NCI-H526 treated with DMSO at 0.1 percent for 48 hours (cell line): ENCODE measurements at places on chromosomes 2 and 18.

DNA sequence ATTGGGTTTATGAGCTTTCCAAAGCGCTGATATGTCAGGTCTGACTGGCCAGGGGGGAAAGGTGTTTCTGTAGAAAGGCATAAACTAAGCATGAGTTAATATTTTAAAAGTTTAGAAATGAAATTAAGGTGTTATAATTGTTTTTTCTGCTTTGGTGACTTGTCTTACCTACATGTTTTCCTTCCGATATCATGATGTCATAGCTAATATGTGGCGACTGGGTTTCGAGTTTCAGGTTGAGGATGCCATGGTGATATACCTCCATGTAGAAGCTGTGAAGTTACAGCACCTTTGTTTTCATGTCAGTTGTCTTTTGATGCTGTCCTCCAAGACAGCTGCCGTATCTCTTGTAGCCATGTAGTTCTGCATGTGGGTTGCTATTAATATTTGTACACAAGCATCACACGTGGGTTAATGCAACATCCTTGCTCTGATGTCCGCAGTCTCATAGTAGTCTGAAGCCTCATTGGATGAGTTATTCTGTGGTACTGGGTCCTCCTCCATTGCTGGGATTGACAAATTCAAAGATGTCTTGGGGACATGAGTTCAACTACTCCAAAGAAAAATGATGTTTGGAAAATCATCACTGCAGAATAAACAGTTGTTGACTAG is 230.6 kb downstream of the PRKCE start:
- no peak for DNase-seq

DNA sequence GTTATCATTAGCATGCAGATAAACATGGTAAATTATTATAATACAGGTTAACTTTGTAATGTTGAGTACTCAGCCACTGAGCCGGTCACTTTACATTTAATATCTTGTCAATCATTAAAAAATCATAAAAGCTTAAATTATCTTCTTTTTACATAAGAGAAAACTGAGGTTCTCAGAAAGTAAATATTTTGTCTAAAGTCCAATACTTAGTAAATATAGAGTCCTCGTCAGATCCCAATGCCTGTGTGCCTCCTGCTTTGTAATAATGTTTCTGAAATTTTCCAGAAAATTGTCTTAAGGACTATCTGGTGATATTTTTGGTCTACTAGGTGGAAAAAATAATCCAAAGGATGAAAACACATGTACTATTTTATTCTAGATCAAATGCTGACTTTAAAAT is 116.3 kb upstream of the WDSUB1 start:
- no peak for DNase-seq

- DNase-seq = no peak
Measured at GRCh38 chr2:105794926-105795574, 50.3 kb downstream of the NCK2 start.

DNA sequence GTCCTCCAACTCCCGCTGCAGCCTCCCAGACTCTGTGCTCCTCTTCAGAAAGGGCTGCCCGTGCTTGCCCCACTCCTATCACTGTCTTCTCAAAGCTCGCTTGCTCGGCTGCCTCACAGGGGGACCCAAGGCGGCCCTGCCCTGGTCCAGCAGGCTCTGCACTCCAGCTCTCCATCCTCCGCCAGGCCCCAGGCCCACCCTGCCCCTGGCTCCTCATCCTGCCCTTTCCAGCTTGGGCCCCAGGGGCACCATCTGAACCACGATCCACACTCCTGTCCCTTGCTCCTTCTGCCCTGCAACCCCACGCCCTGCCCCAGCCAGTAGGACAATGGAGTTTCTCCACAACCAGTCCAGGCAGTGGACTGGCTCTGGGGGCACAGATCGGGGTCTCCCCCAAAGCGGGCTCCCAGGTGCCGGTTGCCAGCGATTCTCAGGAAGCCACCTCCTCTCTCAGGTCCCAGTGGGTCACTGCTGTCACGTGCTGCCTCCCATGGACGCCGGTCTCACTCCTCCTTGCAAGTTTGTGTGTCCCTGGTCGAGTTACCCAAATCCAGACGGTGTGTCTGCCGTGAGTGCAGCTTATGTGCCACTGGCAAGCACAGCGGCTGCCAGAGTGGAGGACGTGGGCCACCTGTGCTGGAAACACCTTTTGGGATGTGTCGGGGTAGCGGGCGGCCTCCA is 238.5 kb downstream of the HDAC4 start:
- DNase-seq = no peak

DNA sequence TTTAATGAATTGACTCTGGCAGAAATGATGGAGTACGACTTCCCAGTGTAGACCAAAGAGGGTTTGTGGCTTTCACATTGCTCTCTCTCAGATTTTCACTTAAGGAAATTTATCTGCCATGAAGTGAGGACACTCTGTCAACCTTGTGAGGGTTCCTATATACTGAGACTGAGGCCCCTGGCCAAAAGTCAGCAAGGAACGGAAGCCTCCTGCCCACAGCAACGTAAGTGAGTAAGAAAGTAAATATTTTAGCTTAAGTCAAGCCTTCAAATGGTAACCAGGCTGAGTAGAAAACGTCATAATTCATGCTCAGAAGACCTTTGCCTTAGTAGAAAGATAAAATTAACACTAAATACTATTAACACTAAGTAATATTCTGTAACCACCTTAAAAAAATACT is 1080.5 kb upstream of the ACVR2A start:
- no peak for DNase-seq

DNA sequence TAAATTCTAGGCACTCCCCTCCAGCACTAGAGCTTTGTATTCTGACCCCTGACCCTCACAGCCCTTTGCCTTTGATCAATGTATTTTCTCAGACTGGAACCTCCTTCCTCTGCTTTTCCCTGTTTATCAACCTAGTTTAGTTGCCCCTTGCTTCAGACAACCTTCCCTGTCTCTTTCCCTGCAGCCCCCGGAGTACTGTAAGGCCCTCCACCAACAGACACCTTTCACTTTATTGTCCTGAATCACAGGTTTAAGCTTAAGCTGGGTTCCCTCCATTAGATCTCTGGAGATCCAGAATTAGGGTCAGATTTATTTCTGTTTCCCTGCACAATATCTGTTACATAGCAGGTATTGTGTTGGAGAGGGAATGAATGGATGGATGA is 140.2 kb downstream of the DDX1 start:
- no peak for DNase-seq

GRCh38 chr2:13106302-13106701 is 389.6 kb downstream of the TRIB2 start:
- no peak for DNase-seq

- no peak for DNase-seq
Measured at GRCh38 chr2:236852100-236852976, 233.4 kb upstream of the COPS8 start.

- no peak for DNase-seq
Measured at GRCh38 chr2:158726911-158727592, 68.1 kb upstream of the DAPL1 start.

GRCh38 chr2:223797037-223797436 is 40.3 kb downstream of the AP1S3 start:
- no peak for DNase-seq

DNA sequence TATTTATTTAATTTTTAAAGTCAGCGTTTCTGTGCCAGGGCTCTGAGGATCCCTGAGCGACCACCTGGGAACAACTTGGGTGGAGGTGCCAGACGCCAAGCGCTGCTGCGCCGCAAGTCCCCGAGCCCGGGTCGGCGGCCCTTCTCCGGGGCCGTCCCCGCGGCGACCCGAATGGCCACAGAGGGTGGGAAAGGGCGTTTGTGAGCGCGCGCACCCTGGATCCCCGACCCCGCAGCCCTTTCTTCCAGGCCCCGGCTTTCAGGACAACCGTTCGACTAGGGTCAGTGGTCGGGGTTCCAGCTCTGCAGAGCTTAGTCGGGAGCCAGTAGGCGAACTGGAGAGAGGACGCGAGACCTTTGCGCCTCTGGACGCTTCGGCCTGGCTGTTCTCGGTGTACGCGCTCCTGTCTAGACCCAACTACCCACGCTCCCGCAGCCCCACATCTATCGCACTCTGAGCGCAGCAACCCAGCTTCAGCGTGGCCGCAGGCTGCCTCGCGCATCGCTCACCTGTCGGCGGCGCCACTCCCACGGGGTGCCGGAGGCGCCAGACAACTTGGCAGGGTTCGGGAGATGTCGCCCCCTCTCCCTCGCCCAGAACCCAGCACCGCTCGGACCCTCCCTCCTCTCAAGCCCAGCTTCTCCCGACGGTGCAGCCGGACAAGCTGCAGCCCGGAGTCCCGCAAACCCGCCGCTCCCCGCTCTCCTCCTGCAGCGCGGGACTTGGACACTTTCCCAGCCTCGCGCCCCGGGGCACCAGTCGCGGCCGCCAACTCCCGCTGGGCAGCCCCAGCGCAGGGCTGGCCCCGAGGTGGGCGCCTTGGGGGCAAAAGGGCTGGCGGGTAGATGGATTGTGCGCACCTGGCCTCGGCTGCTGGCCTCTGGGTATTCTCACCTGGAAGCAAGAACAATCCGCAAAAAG is 758 bp downstream of the LYPD1 start:
- no peak for DNase-seq

- DNase-seq = no peak
Measured at GRCh38 chr2:201697899-201698298, 545 bp downstream of the MPP4 start.

DNA sequence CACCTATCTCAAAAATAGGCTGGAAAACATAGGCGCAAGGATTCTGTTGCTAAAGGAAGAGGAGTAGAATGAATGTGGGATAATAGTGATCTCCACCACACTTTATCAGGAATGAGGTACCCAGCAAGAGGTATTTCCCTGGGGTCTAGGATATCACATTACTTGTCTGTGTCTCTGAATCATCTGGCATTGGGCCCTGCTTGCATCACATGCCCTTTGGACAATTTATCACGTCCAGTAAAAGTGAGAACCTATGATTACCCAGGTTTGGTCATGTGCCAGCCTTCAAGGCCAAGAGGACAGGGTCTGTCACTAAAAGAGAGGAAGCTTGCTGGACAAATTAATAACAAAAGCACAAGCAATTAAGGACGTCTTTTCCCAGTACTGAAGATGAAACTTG is 11.4 kb upstream of the TRAPPC8 start:
- no peak for DNase-seq

GRCh38 chr2:169933124-169933711 is 106.0 kb downstream of the UBR3 start:
- DNase-seq = no peak

GRCh38 chr2:70935468-70936164 is at the start of gene ATP6V1B1:
Gene ATP6V1B1 (plus strand): TSS chr2:70935900. CDS start chr2:70935955, 55 bp downstream.
- DNase-seq = no peak

DNA sequence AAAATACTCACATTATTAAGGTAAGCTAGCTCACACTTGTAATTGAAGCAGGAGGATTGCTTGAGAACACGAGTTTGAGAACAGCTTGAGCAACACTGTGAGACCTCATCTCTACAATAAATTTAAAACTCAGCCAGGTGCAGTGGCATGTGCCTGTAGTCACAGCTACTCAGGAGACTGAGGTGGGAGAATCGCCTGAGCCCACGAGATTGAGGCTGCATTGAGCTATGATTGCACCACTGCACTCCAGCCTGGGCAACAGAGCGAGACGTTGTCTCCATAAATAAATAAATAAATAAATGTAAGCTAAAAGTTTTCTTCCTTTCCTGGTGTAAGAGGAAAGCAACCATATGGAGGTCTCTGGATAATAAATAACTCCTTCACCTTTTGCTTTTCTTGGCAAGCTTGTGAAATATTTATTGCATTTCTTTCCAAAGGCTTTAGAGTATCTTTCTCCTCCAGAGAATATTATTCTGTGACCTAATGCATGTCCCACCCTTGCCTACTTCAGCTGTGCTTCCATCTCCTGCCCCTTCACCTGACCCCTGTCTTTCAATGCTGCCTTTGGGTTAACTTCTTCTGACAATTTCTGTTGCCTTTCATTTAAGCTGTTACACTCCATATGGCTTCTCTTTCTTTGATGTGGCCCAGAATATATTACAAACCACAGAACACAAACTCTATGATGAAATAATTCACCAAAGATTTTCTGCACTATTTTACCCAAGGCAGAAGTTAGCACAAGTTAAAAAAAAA is 280.7 kb upstream of the RND3 start:
- DNase-seq = no peak

GRCh38 chr2:160940271-160940670 is 220.0 kb upstream of the TANK start:
- DNase-seq = no peak

GRCh38 chr2:46488389-46488788 is 9.0 kb downstream of the TMEM247 start:
- DNase-seq = no peak

DNA sequence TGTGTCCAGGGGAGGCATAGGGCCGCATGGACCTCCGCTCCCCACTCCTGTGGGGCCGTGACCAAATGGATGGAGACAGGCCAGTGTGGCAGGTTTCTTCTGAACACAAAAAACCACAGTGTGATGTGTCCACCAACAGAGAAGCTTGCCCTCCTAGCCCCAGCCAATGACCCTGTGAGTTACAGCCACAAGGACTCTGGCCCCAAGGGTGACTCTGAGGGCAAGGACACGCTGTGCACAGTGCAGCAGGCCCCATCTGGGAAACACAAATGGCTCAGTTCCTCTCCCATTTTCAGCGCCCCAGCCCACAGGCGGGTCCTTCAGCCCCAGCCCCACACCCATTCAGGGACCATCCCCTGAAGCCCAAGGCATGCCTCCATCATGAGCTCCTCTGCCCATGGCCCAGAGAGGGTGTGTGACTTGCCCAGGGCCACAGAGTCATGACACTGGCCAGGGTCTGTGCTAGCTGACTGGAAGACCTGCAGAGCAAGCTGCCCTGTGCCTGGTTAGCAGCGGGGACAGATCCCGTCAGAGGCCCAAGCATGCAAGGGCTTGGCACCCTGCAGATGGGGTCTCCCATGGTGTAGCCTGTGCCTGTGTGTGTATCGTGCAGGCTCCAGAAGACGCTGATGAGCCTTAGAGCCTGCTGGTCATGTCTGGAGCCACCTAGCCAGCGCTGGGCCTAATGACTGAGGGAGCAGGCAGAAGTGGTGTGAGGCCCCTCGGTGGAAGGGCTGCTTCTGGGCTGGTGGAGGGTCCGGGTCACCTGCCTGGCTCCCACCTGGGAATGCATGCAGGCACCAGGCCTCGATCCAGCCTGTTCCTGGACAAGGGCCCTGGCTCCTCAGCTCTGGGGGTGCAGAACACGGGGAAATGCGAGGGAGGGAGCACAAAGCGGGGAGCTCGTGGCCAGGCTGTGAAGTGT is 47.7 kb downstream of the HS6ST1 start:
- DNase-seq = no peak

GRCh38 chr2:28047681-28048080 is 157.2 kb downstream of the BABAM2 start:
- DNase-seq = peak; percentile 55

DNA sequence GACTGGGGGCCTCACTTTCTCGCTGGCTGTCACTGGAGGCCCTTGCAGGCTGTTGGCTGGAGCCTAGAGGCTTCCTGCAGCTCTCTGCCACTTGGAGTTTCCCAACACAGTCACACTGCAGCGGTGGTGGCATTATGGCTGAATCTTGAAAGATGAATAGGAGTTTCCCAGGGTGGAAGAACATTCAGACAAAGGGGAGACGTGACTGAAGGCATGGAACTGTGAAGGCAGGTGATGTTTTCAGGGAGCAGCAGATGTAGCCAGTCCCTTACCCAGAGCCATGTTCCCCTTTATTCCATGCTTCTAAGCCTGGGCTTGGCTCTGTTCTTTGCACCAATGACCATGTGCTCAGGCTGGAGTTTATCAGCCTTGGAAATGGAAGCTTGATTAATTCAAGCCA is 106.7 kb upstream of the BOD1L2 start:
- no peak for DNase-seq
